NT2/D1 (cell line): ENCODE measurements at places on chromosomes 1 and 21.
A peak's percentile ranks its signal among the peaks of the same experiment; 100 is the strongest.

- DNase-seq, result no peak
Observed at GRCh38 chr1:112563341-112563740, 54.6 kb downstream of the WNT2B start.

- DNase-seq, result no peak
Observed at GRCh38 chr1:164868990-164869389, 310.0 kb downstream of the PBX1 start.

DNA sequence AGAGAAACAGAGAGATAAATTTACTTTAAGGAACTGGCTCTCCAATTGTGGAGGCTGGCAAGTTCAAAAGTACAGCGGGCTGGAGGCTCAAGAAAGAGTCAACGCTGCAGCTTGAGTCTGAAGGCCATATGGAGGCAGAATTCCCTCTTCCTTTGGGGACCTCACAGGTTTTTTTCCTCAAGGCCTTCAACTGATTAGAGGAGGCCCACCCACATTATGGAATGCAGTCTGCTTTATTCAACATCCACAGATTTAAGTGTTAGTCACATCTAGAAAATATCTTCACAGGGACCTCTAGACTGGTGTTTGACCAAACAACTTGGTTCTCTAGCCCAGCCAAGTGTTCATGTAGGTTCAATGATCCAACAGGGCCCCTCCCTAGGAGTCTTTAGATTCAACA lies 117.8 kb downstream of the SLC35F3 start:
- no peak for DNase-seq

- DNase-seq, result peak; percentile 58
Observed at GRCh38 chr1:110746644-110747259, 72.0 kb upstream of the KCNA3 start.

GRCh38 chr21:16554503-16554902 lies 824.7 kb downstream of the USP25 start:
- no peak for DNase-seq

DNA sequence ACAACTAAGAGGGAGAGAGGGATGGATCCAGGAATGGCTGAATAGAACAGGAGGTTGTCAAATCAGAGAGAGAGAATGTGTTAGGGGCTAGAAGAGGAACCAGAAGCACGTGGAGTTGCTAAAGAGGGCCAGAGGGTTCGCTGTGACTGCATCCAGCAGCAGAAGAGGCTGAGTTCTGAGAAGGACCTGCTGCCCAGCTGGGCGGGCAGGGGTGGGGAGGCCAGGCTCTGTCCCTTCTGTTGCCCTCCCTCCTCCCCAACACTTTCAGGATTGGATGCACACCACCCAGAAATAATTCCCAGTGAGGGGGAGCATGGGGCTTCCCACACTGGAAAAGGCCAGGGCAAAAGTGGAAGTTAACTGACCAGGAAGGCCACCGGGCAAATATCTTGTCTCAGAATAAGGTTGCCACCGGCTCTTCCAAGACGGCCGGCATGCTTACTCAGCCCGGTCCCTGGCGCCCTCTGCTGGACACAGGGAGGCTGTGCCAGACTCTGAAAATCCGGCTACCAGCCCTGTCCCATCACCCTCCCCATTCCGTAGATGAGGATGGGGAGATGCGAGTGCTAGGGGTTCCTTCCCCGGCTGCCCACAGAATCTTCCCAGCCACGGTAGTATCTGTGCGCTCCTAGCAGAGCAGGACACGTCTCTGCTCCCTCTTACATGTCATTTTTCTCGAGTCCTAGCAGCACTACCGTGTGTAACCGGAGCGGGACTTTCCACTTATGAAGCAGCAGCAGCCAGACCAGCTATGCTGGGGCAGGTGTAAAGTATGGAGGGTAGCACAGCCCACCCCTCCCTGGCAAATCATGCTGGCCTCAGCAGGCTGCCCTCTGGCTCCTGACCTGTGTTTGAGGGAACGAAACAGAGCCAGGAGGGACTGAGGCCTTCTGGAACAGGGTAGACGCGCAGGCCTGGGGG lies 46.8 kb upstream of the A3GALT2 start:
- DNase-seq, result peak; percentile 81

DNA sequence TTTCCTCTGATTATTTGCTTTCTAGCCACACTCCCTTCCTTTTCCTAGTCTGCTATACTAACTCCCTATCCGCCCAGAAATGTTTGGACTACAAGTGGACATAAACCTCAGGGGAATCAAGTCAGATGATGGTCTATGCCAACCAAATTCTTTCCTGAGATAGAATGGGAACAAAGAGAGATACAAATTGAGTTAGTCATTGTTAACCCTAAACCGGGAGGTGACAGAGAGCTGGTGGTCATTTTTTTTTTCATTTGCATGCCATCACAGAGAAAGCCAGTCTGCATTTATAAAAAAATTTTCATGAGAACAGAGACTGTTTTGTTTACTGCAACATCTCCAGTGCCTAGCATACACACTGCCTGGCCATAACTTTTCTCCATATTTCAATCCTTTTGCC lies 35.0 kb downstream of the MYSM1 start:
- DNase-seq, result no peak

DNA sequence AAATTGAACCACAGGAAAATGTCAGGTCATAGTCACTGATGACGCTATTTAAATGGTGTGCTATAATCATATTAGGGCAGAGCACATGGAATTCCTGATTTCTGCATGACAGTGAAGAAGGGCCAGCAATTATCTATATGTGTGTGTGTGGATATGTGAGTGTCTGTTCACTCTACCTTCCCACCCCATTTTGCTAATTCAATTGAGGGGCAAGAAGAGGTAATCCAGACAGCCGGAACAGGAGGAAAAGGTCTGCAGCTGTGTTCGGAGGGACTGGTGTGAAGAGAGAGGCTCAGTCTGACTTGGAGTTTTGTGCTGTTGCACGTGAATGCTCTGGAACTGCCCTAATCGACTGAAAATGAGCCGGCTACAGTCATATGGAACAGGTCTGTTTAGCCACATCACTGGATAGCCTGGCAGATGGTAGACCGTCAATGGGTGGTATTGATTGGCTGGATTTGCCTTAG lies 5.1 kb upstream of the ELAVL4 start:
- no peak for DNase-seq

DNA sequence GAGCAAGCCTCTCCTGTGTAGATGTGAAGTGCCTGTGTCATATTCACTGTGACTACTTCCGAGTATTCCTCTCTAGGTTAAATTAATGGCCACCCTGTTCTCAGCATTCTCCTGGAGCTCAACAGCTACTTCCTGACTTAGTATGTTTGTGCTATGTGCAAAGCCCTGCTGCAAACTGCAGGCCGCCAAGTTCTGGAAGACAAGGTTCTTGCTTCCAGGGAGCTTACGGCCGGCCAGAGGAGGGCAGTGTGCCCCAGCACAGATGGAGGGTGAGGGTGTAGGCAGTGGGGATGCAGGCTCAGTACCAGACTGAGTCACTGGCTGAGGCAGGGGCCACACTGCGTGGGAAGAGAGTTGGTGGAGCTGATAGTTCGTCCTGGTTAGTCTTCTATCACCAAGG lies 43.2 kb downstream of the ELK4 start:
- peak; percentile 61 for DNase-seq

- DNase-seq, result no peak
Observed at GRCh38 chr1:17603091-17603841, 63.8 kb downstream of the ARHGEF10L start.

GRCh38 chr1:215220346-215220745 lies 137.8 kb downstream of the KCNK2 start:
- no peak for DNase-seq

- DNase-seq, result no peak
Observed at GRCh38 chr1:109241841-109242345, 7.4 kb upstream of the CELSR2 start.

GRCh38 chr1:20878799-20879198 lies 91.7 kb upstream of the HP1BP3 start:
- no peak for DNase-seq

DNA sequence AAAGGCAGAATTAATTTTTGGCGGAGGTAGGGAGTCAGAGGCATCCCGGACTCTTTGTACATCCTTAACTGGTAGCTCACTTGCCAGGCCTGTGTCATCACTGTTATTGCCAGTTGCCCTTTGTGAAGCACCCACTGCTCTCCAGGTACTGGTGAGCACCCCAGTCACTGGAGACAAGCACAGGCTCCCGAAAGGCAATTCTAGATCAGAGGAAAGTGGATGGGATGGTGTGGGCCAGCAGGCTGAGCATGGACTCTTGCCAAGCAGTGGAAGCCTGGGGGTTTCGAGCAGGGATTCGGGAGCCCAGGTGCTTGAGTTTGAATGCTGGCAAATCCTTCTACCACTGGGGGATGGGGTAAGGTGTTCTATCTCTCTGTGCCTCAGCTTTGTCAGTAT lies 551.1 kb downstream of the MATN1 start:
- no peak for DNase-seq

DNA sequence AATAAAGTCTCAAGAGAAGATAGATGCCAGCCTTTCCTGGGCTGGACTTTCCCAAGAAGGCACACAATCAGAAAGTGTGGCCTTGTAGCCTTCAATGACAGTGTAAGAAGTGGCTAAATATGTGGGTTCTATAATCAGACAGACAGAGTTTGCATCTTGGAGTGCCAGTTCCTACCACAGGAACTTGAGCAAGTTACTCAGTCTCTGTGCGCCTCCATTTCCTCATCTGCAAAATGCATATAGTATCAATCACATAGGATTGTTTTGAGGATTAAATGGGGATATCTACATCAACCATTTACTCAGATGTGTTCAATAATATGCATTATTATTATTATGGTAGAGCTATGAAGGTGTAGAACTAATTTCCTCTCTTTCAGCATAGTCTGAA lies 176.8 kb upstream of the PTBP2 start:
- no peak for DNase-seq

GRCh38 chr1:220791285-220791684 lies 4.6 kb downstream of the MTARC1 start:
- DNase-seq, result no peak

- no peak for DNase-seq
Observed at GRCh38 chr1:164813776-164814175, 254.8 kb downstream of the PBX1 start.

- no peak for DNase-seq
Observed at GRCh38 chr1:213326281-213327016, 275.4 kb downstream of the RPS6KC1 start.

DNA sequence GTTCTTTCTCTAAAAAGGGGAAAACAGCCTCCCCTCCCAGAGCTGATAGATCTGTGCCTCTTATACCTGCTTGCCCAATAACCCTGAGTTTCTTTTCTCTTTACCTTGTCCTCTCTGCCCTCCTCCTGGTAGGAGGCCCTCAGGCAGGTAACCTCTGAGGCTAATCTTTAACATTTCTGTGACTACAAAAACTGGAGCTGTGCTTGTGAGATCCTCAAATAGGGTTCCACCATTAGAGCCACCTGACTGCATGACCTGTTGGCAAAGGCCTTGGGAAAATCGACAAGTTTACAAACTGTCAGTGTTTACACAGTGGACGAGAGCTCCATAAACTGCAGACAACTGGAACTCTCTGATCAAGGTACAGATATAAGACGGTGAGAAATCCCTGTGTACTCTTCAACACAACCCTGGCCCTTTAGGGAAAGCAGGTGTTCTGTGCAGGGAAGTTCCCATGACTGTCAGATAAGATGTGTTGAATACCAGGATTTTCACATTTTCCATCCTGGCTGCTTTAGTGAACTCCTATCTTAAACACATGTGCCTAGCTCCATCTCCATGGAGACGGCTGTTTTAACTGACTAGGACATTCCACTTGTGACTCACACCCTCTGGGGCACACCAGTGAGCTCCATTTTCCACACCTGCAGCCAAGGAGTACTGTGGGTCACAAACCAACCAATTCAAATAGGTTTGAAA lies 38.3 kb downstream of the ECE1 start:
- no peak for DNase-seq

GRCh38 chr1:106846656-106847055 lies 209.8 kb upstream of the PRMT6 start:
- no peak for DNase-seq

GRCh38 chr1:153152481-153152880 lies 1.8 kb upstream of the SPRR2G start:
- no peak for DNase-seq

DNA sequence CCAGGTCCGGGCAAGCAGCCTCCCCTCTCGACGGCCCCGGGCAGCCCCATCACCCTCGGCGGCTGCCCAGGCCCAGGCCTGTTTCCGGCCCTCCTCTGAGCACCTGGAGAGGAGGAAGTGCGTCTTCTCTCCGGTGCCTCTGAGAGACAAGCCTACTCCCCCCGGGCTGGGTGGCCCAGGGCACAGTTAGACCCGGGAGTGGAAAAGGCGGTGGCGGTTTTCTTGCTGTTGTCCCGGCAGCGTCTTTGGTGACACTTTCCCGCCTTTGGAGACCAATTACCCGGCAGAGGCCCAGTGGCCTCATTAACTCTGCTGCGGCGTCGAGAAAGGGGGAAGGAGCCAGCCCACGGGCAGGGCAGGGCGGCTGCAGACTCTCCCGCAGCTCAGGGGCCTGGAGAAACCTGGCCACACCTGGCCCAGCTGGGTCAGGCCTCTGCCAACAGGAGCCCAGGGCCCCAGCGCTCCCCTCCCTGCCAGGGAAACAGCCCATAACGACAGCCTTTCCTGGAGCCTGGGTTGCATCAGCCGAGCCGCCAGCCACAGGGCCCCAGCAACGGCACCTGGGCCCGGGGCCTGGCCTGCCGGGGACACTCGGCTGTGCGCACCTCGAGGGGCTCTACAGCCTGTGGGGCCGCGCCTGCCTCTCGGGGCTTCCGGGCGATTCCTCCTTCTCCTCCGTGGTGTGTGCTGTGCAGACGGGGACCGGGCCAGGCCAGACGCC lies 28.4 kb upstream of the C1orf159 start:
- DNase-seq, result no peak

GRCh38 chr1:89512996-89513720 lies 11.5 kb upstream of the LRRC8B start:
- no peak for DNase-seq

DNA sequence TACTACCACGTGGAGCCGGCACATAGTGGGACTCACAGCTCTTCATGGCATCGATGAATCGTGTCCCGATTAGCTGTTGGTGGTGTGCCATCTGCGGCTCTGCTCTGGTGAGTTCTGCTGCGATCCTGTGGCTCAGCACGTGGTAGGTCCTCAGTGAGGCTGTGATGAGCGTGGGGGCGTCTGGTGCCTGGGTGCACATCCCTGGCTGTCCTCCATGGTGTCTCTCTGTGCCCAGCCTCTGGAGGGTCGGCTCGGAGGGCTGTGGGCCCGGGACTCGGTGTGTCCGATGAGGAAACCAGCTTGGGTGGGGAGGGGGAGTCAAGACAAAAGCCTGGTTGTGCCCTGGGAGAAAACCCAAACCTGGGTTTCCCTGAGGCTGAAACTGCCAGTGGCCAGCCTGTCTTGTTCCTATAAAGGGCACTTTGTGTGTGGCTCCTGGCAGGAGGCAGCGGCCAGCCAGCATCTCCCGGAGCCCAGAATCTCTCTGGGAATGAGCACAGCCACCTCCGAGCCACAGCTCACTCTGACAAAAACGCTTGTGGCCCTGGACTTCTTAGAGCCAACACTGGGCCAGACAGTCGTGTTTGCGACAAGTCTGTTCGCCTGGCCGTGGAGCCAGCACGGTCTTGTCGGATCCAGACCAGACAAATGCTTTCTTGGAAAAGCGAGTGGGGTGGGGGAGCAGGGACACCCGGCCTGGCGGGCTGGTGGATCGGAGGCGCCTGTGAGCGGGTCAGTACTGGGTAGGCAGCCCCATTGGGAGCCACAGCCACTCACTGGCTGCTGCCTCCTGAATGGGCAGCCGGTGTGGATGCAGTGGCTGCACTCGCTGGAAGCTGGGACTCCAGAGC lies 31.8 kb downstream of the SPSB1 start:
- no peak for DNase-seq

GRCh38 chr1:221172841-221173240 lies 293.6 kb downstream of the HLX start:
- no peak for DNase-seq
